Fibroblast of the aortic adventitia (primary cell): ENCODE measurements at places on chromosomes 2 and 18. TPM values are rescaled to one million over a fixed set of nuclear protein-coding genes. Genes with fewer than 3 reads are reported as not detected.

The POTEI gene
- not detected in 2 replicates for total RNA-seq

The YES1 gene
- total RNA-seq = 43.1 and 156 TPM in 2 replicates

The CAPN14 gene
- total RNA-seq = 0.09 and 0.16 TPM in 2 replicates

The MC4R gene
- not detected in 2 replicates for total RNA-seq

The TMEM18 gene
- 24.1 and 122 TPM in 2 replicates for total RNA-seq

The TACR1 gene
- 0.09 TPM in 1 of 2 replicates, not detected in the other for total RNA-seq
